ENCODE measurements at places on chromosomes 5 and 9. TPM values are rescaled to one million over a fixed set of nuclear protein-coding genes. Genes with fewer than 3 reads are reported as not detected.

LCN9 gene
- polyA plus RNA-seq = not detected

PCDHB16 gene
- 2.7 TPM for polyA plus RNA-seq

LHX3 gene
- not detected for polyA plus RNA-seq

PRRX2 gene
- polyA plus RNA-seq = 0.83 TPM

GABRA6 gene
- polyA plus RNA-seq = 0.10 TPM

TRIM7 gene
- 3.5 TPM for polyA plus RNA-seq

NEUROG1 gene
- not detected for polyA plus RNA-seq

DNA sequence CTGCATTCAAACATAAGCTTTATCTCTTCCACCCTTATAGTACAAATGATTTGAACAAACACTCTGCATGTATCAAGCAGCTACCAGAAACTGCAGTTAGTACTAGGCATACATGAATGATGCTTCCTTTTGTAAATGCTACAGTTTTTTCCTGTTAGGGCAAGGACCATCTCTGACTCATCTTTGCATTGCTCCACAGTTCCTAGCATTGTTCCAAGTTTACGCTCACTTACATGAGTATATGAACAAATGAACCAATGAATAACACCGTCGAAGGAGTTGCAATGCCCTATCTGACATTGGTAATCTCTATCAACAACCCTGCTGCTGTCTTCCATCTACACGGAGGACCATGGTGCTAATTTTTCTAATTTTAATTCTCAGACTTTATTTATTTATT is 2.1 kb upstream of the ALDH7A1 start:
- no peak for DNase-seq

DNA sequence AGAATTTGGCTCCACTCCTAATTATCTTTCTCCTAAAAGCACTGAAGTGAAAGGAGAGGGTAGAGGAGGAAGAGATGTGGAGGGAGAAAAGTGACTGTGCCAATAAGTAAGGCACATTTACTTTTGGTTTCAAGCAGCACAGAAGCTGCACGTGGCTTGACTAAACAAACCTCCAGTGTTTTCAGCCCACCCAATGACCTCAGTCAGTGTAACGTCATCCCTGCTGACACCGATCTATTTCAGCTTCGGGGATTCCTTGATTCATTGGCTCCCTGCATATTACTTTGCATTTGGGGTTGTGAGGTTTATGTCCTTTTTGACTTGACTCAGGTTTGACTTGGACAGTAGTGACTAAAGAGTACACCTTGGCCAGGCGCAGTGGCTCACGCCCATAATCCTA is 35.6 kb upstream of the NIM1K start:
- no peak for DNase-seq

- DNase-seq = no peak
Measured at GRCh38 chr9:104758974-104759373, 5.0 kb upstream of the NIPSNAP3B start.
